ENCODE measurements at places on chromosomes 11 and 22. TPM values are rescaled to one million over a fixed set of nuclear protein-coding genes. Genes with fewer than 3 reads are reported as not detected.

Gene NPTXR
- total RNA-seq = 15.7 TPM

Gene HTATIP2
- 16.5 TPM for total RNA-seq

Gene FOSL1
- total RNA-seq = 1.2 TPM

Gene GNAZ
- 41.9 TPM for total RNA-seq

Gene JAML
- 1.1 TPM for total RNA-seq

Gene OR51E2
- 1.3 TPM for total RNA-seq

Gene MS4A3
- total RNA-seq = not detected

Gene LUZP2
- 22.1 TPM for total RNA-seq

Gene FAT3
- 0.73 TPM for total RNA-seq

Gene GLYATL1
- 0.70 TPM for total RNA-seq

Gene SCARF2
- 2.5 TPM for total RNA-seq

Data from motor neuron (in vitro differentiated cells).